Kidney epithelial cell (primary cell): ENCODE measurements at places on chromosomes 4 and X. TPM values are rescaled to one million over a fixed set of nuclear protein-coding genes. Genes with fewer than 3 reads are reported as not detected.

Gene MAOA
- total RNA-seq: 1.0 and 2.1 TPM in 2 replicates

Gene NAT8L
- total RNA-seq: 9.0 and 9.4 TPM in 2 replicates

DNA sequence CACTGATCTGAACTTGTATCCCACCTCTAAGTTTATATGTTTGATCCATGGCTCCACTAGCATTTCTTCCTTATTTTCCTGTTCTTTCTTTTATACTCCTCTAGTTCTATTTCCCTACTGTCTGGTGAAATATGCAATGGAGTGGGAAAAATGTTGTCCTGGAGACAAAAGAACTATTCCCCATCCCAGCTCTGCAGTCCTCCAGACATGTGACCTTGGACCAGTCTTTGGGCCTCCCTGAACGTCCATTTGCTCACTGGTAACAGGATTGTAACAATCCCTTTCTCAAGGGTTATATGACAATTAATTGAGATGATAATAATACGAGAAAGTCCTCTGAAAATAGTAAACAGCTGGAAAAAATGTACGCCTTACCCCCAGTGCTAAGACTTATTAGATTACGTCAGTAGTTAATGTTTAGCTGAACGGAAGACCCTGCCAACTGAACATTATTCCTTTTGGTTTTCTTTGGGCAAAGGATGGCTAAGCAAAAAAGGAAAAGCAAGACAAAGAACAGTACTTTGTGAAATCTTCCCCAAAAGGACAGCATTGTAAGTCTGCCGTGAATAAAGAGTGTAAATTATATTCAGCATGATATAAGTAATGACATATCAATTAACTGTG lies 302.3 kb upstream of the PPARGC1A start:
- no peak for DNase-seq

Gene INTS6L
- 3.0 and 3.5 TPM in 2 replicates for total RNA-seq

DNA sequence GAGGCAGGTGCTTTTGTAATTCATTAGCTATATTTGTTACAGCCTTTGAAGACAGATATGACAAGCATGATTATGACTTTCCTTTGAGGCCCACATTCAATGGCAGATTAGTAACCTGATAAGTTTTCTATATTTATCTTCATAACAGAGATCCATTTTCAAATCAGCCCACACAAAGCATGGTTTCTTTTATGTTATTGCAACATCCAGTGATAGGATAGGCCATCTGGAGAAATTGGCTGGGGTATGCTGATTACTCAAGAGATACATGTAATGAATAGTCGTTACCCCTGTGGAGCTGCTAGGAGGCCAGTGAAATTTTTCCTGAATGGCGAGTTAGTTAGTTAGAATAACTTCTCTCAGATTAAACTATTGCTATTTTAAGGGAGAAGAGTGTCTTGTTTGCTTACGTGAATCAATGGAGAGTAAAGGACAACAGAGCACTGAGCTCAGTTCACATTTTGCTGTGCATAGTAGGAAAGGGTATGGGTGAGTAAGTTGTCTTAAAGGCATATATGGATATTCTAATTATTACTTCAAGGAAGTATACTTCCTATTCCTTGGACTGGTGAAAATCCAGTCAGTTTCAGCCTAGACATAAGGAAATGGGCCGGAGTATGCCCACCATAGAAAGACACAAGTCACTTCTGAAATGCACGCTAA lies 79.2 kb upstream of the DKK2 start:
- no peak for DNase-seq

Gene MBTPS2
- 13.3 and 15.1 TPM in 2 replicates for total RNA-seq

- no peak for DNase-seq
Observed at GRCh38 chr4:161498155-161498554, 665.6 kb downstream of the FSTL5 start.

DNA sequence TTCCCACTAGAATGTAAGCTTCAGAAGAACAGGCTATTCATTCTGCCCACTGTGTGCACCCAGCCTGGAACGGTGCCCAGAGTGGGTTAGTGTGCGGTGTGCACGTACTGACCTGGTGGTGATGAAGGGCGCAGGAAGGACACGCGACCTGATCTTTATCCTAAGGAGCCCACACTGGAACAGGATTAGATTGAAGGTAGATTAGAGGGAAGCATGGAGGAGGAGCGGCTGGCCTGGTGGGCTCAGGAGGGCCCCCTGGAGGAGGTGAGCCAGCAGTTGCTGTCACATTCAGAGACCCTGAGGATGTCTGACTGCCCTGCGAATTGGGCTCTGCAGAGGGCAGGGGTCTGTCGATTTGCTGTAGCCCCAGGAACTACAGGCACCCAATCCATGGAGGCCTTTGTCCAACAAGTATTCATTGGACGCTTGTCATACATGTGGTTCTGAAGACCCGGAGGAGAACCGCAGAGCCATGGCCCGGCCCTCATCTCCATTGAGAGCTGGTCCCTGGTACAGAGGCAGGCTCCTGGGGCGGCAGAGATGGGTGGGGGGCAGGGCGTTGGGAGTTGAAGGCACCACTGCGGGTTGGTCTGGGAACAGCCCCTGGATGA lies 73.2 kb downstream of the HTRA3 start:
- no peak for DNase-seq

Gene CLDN34
- total RNA-seq: not detected in 2 replicates

DNA sequence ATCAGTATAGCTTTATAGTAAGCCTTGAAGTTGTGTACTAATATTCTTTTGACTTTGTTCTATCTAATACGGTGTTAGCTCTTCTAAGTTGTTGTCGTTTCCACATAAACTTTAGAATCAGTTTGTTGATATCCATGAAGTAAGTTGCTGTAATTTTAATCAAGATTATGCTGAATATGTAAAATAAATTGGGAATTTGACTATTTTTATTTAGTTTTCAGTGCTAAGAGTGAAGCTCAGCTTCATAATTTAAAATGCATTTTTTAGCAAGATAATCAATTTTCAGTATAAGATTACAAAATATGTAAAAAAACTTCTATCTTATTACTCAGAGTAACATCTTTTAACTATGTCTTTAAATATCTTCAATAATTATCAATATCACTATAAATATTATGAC lies 1374.8 kb downstream of the PCDH7 start:
- no peak for DNase-seq

GRCh38 chrX:63275127-63275526 lies 76.0 kb downstream of the SPIN4 start:
- no peak for DNase-seq

GRCh38 chr4:26420438-26420837 lies 69.8 kb downstream of the CCKAR start:
- no peak for DNase-seq

DNA sequence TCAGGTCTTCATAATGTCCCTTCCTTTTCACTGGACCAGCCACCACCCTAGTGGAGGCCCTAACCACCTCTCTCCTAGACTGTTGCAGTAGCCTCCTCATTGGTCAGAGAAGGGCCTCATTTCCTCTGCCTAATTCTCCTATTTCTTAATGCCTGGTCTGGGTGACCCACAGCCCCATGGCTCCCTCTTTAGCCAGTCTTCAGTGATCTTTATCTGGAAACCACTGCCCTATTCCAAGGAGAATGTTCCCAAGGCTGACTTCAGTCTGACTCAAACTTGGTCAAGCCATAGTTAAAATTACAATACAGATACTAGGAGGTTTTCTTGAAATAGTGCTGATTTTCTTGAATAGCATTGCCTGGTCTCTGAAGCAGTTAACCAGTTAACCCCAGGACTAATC lies 53.6 kb upstream of the PRPS1 start:
- no peak for DNase-seq

- DNase-seq: no peak
Observed at GRCh38 chrX:10518073-10518472, 102.3 kb downstream of the MID1 start.

Gene BOD1L1
- total RNA-seq: 28.7 and 35.2 TPM in 2 replicates

GRCh38 chr4:99754756-99755155 lies 61.9 kb upstream of the DAPP1 start:
- no peak for DNase-seq

- no peak for DNase-seq
Observed at GRCh38 chr4:136865526-136865925, 666.8 kb downstream of the PCDH18 start.

DNA sequence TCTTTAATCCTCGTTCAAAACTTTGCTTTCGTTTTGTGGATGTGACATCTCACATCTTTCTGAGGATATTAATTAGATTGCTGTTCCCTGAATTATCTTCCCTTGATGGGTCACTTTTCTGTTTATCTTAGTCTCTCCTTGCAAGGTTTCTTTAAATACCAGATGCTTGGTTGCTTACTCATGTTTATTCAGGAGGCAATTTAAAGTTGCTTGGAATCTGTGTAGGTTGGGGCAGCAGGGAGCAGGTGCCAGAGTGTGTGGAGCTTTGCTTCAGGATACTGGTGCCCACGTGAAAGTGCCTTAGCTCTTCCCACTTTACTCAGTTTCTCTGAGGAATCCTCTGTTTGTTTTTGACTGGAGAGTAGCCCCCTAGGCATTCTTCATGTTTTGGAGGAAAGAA lies 24.0 kb downstream of the ANAPC4 start:
- no peak for DNase-seq

DNA sequence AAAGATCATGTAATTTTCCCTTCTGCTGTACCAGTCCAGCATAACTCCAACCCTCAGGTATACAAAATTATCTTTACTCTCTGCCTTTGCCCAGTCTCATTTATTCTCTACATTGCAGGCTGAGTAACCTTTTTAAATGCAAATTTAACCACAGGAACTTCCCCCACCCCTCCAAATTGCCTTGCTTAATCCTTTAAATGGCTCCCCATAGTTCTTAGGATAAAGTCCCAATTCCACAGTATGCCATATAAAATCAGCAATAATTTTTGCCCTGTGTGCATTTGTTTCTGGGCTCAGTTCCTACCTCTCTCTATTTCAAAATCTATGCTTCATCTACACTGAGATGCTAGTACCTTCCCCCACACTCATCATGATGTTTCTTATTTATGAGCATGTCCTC lies 879.7 kb downstream of the RPA4 start:
- no peak for DNase-seq

Gene FGF2
- total RNA-seq: 29.1 and 29.4 TPM in 2 replicates

Gene ETDB
- not detected in 2 replicates for total RNA-seq

DNA sequence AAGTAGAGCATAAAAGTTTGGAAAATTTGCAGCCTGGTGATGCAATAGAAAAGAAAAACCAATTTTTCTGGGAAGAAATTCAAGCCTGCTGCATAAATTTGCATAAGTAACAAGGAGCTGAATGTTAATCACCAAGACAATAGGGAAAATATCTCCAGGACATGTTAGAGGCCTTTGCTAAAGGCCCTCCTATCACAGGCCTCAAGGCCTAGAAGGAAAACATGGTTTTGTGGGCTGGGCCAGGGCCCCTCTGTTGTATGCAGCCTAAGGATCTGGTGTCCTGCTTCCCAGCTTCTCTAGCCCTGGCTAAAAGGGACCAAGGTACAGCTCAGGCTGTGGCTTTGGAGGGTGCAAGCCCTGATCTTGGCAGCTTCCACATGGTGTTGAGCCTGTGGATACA lies 6.2 kb upstream of the RTL3 start:
- DNase-seq: no peak

Gene WNK3
- 3.1 and 6.5 TPM in 2 replicates for total RNA-seq

DNA sequence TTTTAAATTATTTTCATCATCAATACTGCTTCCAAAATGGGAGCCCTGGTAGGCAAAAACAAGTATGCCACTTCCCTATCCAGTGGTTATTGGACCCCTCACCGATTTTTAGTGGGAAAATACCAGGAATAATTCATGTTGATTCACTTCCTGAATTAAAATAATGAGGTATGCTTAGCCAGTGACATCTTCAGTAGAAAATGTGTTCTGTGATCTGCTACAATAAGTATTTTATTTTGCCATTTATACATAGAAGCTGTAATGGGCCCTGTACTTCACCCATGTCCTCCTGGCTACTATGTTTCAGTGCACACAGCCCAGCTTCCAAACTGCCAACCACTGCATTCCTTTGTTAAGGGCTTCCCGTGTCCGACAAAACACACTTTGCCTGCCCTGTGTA lies 41.0 kb upstream of the KLHL34 start:
- DNase-seq: no peak

DNA sequence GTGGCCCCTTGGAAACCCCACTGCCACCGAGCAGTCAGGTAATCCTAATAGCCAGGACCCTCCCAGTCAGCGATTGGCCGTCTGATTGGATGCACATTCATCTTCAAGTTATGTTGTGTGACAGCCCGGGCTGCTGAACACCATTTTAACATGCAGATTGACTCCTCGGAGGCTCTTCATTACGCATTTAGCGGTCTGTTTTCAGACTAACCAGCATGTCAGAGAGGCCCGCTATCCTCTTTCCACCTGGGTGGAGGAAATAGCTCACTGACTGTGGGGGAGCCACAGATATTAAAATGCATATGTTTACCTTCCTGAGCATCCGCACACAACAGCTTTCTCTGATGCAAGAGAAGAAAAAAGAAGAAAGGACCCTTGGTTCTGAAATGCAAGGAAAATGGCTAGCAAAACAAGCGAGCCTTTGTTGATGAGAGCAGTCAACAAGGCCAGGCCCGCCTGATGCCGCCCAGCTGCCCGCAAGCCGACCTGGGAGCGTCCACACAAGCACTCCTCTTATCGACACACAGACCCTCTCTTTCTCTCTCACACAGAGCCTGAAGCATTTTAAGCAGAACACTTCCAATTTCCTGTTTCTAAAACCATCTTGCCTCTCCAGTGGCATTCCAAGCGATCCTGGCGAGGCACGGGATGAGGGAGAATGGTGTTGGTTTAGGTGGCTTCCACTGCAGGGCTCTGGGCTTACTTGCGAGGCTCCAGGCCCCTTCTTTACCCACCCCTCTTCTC lies 118.3 kb downstream of the MGST2 start:
- DNase-seq: no peak

- DNase-seq: no peak
Observed at GRCh38 chr4:53575552-53575951, 15.7 kb downstream of the LNX1 start.

- DNase-seq: no peak
Observed at GRCh38 chr4:84495794-84496261, 3.3 kb downstream of the NKX6-1 start.

Gene MAGEC1
- not detected in 2 replicates for total RNA-seq

DNA sequence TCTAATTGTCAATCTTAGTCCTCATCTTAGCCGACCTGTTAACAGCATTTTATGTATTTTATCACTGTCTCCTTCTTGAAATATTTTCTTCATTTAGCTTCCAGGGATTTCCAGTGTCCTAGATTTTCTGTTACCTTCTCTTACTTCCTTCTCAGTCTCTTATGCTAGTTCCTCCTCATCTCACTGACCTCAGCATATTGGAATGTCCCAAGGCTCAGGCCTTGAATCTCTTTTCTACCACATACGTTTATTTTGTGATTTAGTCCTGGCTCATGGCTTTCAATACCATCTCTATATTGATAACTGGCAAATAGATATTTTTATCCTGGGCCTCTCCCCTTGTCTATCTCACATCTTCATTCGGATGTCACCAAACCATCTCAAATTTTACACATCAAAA lies 61.1 kb downstream of the IQCM start:
- peak; percentile 14 for DNase-seq

Gene ENPEP
- 4.6 TPM in 2 replicates for total RNA-seq

Gene DMP1
- total RNA-seq: not detected in 2 replicates

- no peak for DNase-seq
Observed at GRCh38 chr4:152545088-152545487, 9.2 kb upstream of the FBXW7 start.

DNA sequence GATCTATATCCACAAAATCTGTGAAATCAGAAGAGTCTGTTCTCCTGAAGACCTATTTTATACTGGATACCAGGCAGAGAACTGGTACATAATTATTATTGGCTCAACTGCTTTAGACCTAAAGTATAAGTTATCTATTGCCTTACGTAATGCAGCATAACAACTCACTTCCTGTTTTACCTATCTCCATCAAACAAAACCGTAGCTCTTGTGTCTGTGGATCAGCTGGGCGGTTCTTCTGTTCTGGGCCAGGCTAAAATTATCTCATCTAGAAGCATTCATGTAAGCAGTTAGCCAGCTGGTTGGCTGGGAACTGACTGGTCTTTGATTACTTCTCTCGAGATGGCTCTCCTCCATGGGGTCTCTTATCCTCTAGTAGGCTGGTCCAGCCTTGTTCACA lies 57.8 kb downstream of the PPP1R2C start:
- DNase-seq: no peak
